ENCODE measurements at places on chromosomes 3 and 15.

DNA sequence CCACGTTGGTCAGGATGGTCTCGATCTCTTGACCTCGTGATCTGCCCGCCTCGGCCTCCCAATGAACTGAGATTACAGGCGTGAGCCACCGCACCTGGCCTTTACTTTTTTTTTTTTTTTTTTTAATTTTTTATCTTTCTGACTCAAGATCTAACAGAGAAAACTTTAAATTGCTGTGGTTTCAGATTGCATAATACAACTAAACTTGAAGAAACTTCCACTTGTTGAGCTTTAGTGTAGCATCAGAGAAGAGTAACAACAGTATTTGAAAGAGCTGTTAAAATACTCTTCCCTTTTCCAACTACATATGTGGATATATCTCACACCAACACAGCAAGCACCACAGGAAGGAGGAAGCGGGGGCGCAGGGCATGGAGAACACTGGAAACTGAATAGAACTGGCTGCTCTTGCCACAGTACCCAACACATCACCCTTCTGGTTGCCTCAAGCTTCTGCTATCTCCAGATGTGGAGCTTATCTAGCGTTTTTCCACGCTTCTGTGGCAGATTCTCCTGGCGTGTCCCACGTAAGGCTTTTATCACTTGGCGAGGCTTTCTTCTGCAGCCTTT is 45.4 kb downstream of the MAP6D1 start:
- no peak for DNase-seq

- DNase-seq, result no peak
Measured at GRCh38 chr15:42152921-42153698, 3.3 kb downstream of the PLA2G4F start.

- DNase-seq, result no peak
Measured at GRCh38 chr15:60528530-60528929, 49.6 kb upstream of the ICE2 start.

GRCh38 chr3:72093270-72093991 is 308.5 kb upstream of the PROK2 start:
- no peak for DNase-seq

GRCh38 chr3:89314454-89315098 is 207.2 kb downstream of the EPHA3 start:
- no peak for DNase-seq

DNA sequence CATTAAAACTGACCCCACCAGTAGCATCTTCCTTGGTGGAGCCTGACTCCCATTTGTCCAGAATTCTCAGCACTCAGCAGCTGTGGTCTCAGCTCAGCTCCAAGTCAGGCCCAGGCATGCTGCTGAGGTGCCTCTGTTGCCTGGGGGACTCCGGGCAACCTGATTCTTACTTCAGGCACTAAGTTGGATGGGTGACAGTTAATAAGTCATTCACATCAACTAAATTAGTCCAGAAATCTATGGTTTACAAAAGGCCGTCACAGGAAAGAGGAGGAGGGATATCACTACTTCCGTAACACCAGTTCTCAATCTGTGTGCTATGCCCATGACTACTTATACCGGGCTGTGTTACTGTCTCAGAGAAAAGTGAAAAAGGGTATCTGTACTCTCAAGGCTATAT is 310.2 kb downstream of the SATB1 start:
- no peak for DNase-seq

DNA sequence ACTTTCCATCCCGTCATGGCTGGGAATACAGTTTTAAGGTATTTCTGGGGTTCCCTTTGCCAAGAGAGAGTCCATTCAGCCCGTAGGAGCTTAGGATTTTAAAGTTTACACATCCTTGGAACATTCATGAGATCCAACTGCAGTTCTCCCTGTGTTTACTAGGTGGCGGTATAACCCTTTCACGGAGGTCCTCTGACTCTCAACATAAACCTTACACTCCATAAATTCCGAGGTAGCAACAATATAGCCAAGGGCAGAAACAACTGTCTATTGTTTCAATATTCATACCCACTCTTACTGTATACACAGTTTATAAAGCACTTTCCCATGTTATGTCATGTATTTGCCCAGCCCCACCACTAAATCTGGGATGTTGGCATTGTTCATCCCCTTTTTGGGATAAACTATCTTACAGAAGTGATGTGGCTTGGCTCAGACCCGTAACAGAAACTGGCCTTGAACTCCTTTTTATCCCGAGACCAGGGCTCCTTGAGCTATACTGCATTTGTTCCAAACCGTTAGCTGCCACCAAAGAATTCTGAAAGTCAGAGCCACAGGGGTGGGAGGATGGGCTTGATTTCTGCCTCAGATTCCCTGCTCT is 69.2 kb upstream of the COL6A5 start:
- no peak for DNase-seq

DNA sequence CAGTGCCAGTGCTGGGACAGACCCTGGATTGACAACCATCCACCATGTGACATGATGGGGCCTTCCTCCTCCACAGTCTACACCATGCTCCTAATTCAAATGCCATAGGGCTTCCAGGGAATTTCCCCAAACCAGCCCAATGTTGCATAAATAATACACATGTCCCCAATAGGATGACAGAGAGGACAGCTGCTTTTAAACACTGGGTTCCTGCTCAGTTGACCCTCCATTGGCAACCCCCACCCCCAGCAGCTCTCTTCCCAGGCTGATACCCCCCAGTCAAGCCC is 28.3 kb upstream of the ATP2B2 start:
- no peak for DNase-seq

- no peak for DNase-seq
Measured at GRCh38 chr3:173135059-173135458, 6.0 kb downstream of the SPATA16 start.

DNA sequence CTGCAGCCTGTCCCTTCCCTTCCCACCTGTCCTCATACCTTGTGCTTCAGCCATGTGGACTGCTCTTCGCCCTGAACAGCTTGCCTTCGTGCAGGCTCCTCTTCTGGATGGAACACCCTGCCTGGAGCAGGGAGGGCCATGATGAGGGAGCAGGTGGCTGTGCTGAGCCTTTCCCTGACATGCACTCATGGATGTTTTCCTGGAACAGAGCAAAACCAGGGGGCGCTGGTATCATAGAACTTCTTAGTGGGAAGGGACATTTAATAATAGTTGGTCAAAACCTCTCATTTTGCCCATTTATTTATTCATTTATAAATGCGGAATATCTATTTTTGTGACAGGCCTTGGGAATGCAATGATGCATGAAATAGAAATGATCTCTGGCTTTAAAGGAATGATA is 149.3 kb downstream of the CACNA1D start:
- DNase-seq, result no peak

DNA sequence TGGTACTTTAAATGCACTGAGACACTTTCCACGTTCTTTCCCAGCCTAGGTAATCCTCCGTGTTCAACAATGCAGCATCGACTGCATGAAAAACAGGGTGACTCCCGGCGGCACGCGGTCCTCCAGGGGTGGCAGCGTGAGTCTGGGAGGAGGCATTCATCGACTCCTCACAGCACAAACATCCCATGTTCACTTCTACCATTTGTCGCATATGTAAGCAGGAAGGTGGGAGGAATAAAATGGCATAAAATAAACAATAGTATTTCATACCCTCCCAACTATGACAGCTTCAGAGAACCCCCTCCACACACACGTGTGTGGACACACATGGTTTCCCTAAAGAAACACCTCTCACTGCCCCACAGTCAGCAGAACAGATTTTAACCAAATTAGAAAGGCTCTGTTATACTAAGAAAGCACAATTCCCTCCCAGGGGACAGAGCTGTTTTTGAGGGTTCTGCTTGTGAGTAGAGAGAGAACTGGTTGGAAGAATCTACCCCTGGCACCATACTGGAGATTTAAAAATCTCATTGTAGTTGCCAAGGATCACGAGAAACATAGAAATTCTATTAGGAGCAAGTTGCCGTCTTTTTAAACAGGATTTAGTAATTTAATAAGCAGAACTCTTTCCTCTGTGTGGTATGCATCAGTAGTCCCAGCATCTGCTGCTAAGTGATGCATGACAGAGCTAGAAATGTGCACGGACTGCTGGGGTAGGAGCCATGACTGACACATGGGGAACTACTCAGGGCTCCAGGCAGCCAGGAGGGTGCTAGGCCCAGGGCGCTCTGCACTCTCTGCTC is 6.0 kb downstream of the FAM43A start:
- no peak for DNase-seq

DNA sequence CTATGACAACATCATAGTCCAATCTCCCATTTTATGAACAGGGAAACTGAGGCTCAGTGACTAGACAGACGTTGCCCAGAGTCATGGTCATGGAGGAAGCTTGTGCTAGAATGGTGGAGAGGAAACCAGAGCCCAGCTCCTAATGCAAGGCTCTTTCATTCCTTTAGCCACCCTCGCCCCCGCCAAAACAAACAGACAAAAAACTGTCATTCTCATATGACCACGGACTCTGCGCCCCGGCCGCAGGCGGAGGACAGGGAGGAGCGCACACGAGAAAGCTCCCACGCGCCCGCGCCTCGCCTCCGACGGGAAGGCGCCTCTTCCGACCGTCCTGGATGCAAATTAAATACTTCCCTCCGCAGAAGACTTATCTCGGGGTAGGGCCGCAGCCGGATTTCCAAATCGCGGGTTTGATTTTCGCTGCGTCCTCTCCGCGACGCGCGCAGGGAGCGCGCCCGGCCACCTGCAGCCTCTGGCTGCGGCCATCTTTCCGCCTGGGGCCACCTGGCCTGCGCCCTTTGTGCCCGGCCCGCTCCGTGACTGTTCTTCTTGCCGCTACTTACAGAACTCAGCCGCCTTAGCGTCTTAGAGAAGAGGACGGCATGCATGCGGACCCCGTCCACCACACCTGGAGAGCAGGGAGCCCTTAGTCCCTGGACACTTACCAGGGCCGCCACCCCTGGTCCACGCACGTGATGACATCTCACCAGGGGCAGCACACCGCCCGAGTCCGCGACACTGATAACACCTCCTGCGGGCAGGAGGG is 670 bp upstream of the ATP13A3 start:
- peak; percentile 23 for DNase-seq

DNA sequence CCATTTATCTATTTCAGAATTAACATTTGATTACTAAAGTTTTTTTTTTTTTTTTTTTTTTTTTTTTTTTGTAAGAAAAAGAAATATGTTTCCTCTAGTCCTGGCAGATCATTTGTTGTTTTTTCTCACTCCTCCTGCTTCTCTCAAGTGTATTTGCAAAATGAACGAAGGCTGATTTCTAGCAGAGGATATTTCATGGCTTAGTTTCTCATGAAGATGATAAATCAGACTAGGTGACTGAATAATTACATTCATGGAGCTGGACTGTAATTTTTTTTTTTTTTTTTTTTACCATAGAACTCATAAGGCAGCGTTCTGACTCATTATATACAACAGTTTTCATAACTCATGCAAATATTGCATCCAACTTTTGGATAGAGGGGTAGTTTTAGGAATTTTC is 332.5 kb upstream of the SEMA6D start:
- no peak for DNase-seq

- DNase-seq, result no peak
Measured at GRCh38 chr3:63654211-63654610, 1.7 kb downstream of the SNTN start.

DNA sequence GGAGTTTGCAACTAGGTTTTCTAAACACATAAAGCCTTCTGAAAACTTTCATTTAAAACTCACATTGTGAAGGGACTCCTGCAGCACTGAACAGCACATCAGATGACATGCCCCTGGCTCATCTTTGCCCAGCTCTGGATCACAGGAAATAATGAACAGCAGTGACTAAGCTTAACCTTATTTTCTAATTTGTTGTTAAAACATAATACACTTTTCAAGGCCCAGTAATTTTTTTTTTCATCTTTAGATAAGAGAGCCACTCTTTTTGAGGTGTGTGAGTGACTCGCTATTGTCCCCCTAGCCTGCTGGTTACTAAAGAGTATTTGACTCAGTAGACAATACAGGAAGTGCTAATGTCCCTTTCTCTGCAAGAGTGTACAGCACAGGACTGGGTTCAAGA is 204.0 kb downstream of the OSBPL10 start:
- no peak for DNase-seq

- no peak for DNase-seq
Measured at GRCh38 chr3:98002717-98003116, 30.5 kb upstream of the RIOX2 start.

DNA sequence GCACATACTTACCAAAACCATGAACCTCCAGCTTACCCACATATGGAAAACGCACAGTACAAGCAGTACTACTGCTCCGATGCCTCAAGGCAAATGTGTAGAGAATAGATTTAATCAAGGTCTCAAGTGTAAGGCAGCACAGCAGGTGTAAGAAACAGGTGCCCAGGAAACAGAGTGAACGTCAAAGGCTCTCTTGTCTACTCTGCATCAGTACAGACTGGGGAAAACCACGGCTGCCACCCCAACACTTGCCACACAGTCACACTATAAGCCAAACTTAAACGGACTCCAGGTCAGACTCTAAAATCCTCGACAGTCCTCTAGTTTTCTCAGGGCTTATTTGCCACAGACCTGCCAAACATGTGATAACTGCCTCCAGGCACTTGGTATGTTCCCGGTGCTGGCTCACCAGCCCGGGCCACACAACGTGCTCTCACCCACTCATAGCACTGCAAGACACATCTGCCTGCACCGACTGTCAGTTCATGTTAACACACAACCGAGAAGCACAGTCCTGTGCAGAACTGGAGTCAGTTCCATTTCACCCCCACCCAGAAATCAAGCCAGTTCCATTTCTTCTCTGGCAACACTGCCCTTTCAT is 30.6 kb downstream of the ABCC5 start:
- no peak for DNase-seq

DNA sequence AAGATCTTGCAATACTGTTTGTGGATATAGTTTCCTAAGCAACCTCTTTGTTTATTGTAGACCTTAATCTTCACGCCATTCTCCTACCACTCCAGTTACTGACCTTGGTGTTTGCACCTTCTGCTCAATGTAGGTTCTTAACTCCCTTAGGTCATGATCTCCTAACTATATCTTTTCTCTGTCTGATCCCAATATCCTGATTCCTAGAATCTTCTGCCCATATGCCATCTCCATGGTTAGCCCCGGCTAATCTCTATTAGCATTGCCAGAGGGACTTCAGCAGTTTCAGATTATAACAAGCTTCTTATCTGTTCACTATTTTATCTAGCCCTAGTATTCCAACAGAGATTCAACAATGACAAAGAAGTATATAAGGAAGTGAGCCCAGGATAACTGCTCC is 64.9 kb downstream of the IMPG2 start:
- no peak for DNase-seq

- DNase-seq, result no peak
Measured at GRCh38 chr15:76328106-76328696, 8.4 kb upstream of the ISL2 start.

DNA sequence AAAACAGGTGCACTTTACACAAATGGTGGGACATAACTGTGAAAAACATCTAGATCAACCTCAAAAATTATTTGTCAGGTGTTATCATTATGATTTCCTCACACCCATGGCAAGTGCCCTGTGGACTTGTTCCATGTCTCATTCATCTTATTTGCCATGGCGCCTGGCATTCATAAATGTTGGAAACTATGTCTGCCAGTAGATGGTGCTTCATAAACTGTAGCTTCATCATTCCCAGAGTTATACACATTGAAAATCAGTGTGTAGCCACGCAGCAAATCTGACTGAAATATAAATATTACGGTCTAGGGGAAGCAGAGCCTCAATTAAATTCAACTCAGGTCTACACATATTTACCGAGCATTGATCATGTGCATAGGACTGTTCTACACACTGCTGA is 90.7 kb downstream of the IMPG2 start:
- DNase-seq, result no peak

GRCh38 chr15:46496491-46497115 is 861.8 kb downstream of the SQOR start:
- no peak for DNase-seq

- no peak for DNase-seq
Measured at GRCh38 chr3:133998691-133999241, 31.0 kb downstream of the SLCO2A1 start.

GRCh38 chr3:194872669-194872977 is 186.9 kb downstream of the FAM43A start:
- no peak for DNase-seq

Measured in T-helper 1 cell (primary cell).